ENCODE measurements at places on chromosomes 4 and X.

- DNase-seq, result no peak
Measured at GRCh38 chr4:134278675-134279074, 77.1 kb upstream of the PABPC4L start.

DNA sequence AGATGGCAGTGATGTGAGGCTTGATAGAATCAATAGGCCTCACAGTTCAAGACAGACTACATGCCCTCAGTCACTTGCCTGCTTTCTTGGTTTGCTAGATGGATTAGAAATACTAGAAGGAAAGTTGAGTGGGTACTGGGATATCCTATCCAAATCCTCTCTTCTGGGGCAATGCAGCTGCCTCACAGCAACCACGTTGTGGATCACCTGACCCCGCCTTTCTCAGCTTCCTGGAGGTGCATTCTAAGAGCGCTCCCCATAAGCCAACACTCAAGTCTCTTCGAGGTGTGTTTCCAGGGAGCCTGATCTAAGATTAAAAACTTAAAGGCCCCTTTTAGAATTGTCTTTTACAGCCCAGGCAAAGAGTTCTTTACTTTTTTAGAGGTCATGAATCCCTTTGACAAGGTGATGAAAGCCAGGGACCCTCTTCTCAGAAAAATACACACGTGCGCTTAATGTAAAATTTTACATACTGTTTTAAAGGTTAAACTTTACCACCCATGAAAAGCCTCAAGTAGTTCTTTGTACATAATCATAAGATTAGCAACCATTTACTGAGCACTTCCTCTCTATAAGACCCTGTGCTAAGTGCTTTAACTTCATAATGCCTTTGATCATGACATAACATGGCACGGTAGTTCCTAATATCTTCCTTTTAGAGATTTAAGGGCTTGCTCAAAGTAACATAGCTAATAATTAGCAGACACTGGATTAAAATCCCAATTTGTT lies 840 bp upstream of the RPL34 start:
- DNase-seq, result no peak

DNA sequence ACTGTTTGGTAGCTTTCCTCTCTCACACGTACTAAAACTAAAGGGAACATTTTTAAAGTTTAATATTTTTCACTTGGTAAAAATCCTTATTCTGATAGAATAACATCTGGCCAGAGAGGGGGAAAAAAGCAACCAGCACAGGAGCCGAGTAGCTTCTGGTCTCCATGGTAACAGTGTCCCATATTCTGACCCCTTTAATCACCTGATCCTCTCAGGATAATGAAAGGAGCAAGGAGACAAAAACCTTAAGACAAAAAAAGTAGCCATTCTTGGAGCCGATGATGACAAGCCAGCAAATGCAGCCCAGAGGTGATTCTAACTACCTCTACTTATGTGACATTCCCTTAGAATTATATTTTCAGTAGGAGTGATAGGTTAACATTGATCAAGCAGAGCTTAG lies 126.6 kb downstream of the SLC39A8 start:
- no peak for DNase-seq

DNA sequence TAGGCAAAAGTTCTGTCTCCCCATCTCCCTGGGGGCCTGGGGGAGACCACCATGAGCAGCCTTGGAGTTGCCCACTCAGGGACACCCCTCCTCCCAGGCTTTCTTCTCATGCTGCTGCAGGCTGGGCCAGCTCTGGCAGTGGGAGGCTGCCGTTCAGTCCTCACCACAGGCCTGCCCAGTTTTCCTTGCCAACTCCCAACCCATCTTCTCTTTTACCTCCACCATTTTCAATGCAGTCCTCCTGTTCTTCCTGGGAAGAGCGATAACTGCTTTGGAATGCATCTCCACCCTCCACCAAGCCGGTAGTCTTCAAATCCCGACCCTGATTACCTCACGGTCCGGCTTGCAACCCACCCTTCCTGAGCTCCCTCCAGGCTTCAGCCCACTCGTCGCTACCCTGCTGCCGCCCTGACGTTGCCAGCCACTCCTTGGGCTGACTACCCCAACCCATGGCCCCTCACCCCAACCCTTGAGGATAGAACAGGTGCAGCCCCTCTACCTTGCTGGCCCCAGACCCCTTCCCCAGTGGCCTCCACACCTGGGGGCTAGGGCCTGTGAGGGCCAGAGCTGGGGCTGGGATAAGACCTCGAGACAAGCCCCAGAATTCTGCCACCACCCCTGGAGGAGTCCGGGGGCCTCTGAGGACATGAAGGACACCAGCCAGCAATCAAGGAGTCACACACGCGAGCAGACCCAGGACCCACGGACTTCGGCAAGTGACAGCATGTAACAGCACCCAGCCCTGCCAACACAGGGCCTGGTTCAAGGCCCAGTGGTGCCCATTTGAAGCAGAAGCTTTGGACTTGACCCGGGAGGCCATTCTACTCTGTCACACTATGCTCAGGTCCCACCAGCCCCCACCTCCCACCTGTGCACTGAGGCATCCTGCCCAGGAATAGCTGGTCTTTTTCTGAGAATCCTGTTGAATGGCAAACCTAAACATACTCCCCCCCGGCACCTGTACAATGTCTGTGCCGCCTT lies 9.2 kb downstream of the WDR1 start:
- DNase-seq, result no peak

- no peak for DNase-seq
Measured at GRCh38 chr4:1448589-1449420, 42.6 kb upstream of the NKX1-1 start.

DNA sequence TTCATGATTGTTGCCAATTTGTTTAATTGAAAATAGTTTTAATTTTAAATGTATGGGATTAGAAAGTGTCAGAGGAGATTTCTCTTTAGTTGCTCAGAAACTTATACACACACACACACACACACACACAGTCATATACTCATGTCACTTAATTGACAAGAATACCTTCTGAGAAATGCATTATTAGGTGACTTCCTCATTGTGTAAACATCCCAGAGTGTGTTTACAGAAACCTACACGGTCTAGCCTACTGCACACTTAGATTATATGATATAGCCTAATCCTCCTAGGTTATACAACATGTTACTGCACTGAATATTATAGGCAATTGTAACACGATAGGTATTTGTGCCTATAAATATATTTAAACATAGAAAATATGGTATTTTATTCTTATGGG lies 1327.4 kb downstream of the FSTL5 start:
- DNase-seq, result no peak

GRCh38 chr4:140448830-140449229 lies 21.4 kb upstream of the CLGN start:
- no peak for DNase-seq

DNA sequence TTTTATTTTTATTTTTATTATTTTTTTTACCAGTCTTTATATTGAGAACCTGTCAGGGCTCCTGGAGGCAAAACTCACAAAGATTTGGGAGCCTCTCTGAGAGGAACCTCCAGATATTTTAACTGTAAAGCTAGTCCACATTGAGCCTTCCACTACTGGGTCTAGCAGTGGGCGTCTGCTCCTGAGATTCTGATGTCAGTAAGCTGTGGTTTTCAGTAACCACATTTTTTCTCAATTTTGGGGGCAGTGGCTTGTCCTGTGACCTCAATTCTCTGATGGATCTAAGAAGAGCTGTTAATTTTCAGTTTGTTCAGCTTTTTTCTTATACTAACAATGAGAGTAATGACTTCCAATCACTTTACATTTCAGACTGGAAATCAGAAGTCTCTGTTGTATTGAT lies 23.6 kb upstream of the GPRASP1 start:
- DNase-seq, result no peak

DNA sequence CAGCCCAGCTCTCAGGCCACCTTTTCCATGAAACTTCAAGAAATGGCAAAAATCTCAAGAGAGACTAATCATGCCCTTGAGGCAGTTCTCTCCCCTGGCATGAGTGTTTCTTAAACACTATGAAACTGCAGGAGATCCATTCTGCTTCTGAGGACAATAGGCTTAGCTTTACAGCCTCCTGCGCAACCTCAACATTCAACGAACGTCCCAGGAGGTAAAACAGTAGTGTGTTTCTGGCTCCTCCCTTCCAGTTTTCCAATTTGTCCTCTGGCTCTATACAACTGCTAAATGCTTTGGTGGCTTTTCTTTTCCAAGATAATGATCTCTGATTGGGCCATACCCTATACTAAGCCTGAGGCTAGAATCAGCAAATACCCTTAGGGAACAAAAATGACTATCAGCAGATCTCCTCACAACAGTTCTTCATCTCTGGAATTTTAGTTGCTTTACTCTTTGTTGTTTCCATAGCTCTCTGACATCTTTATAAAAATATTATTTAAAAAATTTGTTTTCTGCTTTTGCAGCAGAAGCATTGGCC lies 87.0 kb upstream of the FAT1 start:
- DNase-seq, result no peak

- DNase-seq, result no peak
Measured at GRCh38 chr4:60314416-60314815, 885.7 kb upstream of the ADGRL3 start.

Data from activated T-cell treated with anti-CD3 and anti-CD28 coated beads for 4 hours (primary cell).